ENCODE measurements at places on chromosomes 3 and 15.

DNA sequence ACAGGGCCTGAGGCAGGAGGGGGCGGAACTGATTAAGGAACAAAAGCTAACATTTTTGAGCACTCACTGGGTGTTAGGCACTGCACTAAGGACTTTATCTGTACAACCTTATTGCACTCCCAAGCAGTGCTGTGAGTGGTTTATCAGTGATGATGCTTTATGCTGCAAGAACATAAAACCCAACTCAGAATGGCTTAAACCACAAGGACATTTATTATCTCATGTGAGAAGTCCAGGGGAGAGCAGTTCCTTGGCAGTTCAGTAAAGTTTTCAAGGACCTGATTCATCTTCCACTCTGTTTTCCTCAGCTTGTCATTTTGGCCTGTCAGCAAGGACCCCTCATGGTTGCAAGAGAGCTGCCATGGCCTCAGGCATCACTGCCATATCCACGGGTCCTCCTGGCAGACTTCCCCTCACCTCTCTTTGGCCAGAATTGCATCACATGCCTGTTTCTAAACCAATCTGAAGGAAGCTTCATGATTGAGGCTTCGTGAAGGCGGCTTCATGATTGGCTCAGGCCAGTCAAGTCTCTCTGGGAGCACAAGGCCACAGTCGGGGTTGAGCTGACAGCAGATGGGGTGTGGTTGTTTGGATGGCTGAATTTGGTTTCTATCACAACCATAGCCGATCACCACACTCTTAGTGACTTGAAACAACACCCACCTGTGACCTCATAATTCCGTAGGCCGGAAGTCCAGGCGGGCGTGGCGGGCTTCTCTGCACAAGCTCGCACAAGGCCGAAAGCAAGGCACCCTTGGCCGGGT is 15.8 kb downstream of the EFCC1 start:
- DNase-seq: peak; percentile 30

GRCh38 chr3:139414608-139415224 is 25.3 kb upstream of the COPB2 start:
- DNase-seq: no peak

- DNase-seq: no peak
These were observed 10.7 kb downstream of the TRAIP start for GRCh38 chr3:49845694-49846093.

GRCh38 chr3:144200004-144200403 is 228.4 kb downstream of the DIPK2A start:
- no peak for DNase-seq

- DNase-seq: no peak
These were observed 39.2 kb downstream of the MBNL1 start for GRCh38 chr3:152307829-152308474.

- DNase-seq: no peak
These were observed 71.1 kb upstream of the PDZRN3 start for GRCh38 chr3:73695841-73696240.

GRCh38 chr3:139607257-139608107 is 67.9 kb upstream of the RBP1 start:
- DNase-seq: no peak

DNA sequence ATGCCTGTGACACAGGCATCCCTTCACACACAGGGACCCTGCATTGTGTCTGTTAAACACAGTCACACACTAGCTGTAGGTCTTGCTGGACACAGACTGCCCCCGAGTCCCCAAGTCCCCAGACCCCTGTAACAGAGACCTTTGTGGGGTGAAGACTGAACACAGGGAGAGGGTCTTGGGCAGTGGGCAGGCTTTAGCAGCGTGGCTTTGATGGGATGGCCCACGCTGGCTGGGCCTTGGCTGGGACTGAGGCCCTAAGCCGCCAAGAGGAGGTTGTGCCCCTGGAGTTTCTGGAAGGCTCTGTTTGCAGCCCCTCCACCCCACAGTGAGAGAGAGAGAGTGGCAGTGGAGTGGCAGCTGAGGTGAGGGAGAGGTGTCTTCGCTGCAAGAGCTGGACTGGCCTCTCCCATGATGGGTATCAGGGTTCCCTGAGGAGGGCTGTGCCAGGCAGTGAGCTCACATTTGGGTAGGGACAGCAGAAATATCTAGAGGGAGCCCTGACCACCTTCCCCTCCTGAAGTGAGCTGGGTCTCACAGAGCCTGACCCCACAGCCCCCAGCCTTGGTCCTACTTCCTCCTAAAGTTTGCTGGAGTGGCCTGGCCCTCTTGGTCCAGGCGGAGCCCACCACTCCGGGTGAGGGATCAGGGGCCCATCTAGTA is 635 bp upstream of the VILL start:
- DNase-seq: no peak

DNA sequence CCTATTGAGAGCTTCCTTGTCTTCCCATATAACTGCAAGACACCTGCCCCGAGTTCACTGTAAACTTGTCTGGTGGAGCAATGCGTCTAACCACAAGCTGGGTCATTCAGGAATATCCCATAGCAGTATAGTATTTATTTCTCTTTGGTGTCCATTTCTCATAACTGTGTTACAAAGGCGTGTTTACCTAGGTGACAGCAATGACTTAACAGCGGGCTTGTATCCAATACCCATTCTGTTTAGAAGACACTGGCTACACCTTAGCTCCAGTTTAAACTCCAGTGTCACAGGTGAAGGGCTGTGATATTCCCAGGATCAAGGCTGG is 24.3 kb downstream of the ATP10A start:
- DNase-seq: no peak

DNA sequence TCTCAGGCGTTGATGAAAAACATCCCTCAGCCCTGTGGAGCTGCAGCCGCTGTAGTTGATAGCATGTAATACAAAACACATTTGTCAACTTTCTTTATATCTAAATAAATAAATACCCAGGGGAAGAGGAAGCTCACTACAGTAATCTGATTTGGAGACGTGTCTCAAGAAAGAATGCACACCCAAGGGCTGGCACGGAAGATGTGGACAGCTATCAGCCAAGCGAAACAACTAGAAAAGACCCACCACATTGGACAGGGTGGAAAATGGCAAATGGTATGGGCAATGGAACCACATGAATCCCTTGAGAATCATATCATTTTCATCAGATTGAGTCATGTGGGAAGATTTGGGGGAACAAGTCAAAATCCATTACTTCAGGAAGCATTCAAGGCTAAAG is 43.1 kb upstream of the ALDH1A3 start:
- no peak for DNase-seq

GRCh38 chr3:78855190-78855589 is 912.6 kb downstream of the ROBO1 start:
- no peak for DNase-seq

- no peak for DNase-seq
These were observed 260.6 kb downstream of the MEX3B start for GRCh38 chr15:81785181-81785580.

- DNase-seq: peak; percentile 44
These were observed 422.1 kb upstream of the TGFBR2 start for GRCh38 chr3:30184091-30184810.

Measured in COLO829 (cell line).